ENCODE measurements at places on chromosomes 4 and X.
A peak's percentile ranks its signal among the peaks of the same experiment; 100 is the strongest.

- DNase-seq = peak; percentile 4
Observed at GRCh38 chr4:176270669-176271068, 1.6 kb upstream of the ASB5 start.

- DNase-seq = no peak
Observed at GRCh38 chr4:109739547-109739946, 9.7 kb upstream of the PLA2G12A start.

DNA sequence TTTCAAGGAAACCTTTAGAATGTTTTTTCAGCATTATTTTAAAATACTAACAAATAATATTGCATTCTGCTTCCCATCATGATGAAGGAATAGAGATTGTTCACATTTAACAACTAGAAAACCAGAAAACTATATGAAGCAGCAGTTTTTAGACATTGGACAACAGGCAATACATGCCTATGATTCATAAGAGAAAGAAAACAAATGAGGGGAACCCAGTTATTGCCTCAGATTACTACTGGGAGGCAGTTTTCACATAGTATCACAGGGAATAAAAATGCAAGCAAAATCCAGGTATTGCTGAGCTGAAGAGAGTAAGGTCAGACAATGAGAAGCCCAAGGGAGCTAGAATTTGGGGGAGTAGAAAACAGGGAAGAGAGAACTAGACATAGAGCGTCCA, 373.6 kb downstream of the MAPK10 start:
- no peak for DNase-seq

- no peak for DNase-seq
Observed at GRCh38 chrX:11464836-11465463, 171.7 kb downstream of the AMELX start.

GRCh38 chr4:8272472-8273428, 3.2 kb downstream of the HTRA3 start:
- DNase-seq = no peak

GRCh38 chr4:56611501-56611900, 69.6 kb downstream of the HOPX start:
- no peak for DNase-seq

Measured in NB4 (cell line).